Fibroblast of villous mesenchyme (primary cell): ENCODE measurements at places on chromosomes 2 and 18.

DNA sequence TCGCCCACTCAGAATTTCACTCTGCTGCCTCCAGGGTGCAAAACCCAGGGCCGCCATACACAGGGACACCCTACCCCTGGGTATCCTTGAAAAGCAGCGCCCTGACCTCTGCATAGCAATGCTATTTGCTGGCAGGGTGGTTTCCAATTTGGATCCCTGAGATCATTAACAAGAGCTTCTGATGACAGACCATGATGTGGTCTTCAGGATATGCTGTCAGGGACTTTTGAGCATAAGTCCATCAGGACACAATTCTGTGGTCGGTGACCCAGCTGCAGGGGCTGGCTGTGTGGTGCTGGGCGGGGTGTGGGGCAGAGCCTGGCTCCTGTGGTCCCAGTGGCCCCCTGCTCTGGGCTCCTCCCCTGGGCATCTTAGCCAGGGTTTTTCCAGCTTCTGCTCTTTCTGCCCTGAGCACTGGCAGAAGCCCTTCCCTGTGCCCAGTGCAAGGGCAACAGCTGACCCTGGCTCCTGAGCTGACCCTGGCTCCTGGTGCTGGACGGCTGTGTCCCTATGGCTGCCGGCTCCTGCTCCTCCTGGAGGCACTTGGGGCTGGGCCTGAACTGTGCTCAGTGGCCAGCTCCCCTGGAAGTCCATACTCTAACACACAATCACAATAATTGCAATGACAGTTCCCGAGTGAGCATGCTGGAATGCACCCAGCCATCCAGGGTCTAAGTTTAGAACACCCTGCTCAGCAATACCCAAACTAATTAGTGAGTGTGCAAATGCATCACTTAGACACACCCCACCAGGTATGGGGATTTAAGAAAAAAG, 271.5 kb downstream of the HDAC4 start:
- no peak for DNase-seq

DNA sequence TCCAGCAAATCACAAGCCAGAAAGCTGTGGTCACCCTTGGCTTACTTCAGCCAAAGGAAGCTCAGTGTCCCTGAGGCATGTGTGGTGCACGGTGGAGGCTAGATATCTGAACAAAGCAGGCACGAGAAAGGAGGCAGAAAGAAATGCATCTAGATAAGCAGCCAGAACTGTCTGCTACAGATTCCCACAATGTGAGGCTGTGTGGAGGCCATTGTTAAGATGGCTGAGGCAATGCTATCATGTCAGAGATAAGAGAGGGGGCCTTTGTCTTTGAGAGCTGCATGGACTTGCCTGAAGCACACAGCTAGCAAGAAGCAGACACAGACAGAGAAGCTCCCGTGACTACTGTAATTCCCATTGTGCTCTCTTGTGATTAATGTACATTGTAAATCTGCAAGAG, 110.5 kb upstream of the LYPD6 start:
- DNase-seq = no peak

GRCh38 chr2:207711750-207712530, 500 bp downstream of the CCNYL1 start:
- DNase-seq = peak; percentile 51

DNA sequence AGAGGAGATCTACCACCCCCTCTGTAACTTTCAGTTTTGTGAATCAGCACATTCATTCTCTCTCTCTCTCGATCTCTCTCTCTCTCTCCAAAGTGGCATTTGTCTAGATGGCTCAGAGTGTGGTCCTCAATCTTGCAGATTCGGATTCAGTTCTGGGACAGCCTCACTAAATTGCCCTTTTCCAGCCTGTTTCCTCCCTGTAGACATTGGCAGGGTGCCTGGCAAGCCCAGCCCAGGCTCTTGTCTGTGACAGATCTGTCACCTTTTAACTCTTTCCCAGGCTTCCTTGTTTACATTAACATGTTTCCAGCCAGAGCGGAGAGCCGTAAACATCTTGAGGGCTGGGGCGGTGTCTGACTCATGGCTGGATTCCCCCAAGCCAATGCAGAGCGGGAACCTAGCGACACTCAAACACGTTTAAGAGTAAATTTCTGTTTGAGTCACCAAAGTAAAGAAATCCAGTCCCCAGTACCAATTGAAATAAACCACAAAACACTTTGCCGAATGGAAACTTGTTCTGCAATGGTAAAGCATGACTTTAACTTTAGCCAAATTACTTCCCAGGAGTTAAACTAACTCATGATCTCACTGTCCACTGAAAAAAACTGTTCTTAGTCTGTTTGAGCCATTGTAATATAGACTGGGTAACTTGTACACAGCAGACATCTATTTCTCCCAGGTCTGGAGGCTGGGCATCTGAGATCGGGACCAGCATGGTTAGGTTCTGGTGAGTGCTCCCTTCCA, 6.6 kb upstream of the CYP27C1 start:
- DNase-seq = peak; percentile 95

DNA sequence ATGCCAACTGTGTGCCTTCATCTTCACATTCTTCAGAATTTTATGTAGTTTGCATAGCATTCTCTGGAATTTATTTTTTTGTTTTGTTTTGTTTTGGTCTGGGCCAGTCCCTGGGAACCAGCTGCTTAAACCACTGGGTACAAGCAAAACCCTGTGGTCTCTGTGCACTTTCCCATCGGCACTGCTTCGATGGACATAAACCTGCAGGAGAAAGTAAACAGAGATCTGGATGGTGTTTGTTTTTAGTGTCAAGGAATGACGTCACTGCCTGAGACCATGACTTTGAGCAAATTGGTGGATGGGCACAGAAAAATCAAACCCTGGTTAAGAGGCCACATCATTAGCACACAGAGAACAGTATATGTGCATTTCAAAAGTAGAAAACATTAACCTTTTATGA, 64.7 kb upstream of the RASGRP3 start:
- DNase-seq = peak; percentile 91

- no peak for DNase-seq
Observed at GRCh38 chr2:120814352-120814751, 78.7 kb downstream of the GLI2 start.

DNA sequence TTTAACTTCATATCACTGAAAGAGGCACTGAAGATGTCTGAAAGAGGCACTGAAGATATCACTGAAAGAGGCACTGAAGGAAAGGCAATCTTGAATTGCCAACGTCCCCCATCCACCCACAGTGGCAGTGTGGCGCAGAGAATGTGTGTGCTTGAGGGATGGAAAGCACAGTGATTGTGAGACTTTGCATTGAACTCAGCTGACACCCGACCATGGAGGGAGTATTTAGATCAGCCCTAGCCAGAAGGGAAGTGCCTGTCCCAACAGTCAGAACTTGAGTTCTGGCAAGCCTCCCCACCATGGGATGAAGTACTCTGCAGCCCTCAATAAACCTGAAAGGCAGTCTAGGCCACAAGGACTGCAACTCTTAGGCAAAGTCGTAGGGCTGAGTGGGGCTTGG, 33.8 kb downstream of the MAP4K3 start:
- no peak for DNase-seq

DNA sequence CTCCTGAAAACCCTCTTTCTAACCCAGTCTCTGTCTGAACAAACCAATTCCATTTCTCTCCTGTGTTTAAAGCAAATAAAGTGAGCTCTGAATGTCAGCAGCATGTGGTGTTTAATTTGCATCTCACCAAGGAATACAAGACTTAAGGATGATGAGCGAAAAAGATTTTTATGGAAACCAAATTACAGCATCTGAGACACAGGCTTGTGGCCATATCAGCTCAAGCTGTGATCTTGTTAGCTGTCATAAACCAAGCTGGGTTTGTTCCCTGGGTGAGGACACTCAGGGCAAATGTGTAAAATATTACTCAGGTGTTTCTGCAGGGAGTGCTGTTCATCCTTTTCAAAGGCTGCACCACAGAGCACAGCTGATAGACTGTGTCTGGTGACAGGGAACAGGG, 129.3 kb upstream of the REV1 start:
- DNase-seq = no peak

GRCh38 chr2:182971820-182972547, 66.3 kb downstream of the NCKAP1 start:
- no peak for DNase-seq

GRCh38 chr2:12719400-12720277, 2.9 kb downstream of the TRIB2 start:
- DNase-seq = peak; percentile 70

DNA sequence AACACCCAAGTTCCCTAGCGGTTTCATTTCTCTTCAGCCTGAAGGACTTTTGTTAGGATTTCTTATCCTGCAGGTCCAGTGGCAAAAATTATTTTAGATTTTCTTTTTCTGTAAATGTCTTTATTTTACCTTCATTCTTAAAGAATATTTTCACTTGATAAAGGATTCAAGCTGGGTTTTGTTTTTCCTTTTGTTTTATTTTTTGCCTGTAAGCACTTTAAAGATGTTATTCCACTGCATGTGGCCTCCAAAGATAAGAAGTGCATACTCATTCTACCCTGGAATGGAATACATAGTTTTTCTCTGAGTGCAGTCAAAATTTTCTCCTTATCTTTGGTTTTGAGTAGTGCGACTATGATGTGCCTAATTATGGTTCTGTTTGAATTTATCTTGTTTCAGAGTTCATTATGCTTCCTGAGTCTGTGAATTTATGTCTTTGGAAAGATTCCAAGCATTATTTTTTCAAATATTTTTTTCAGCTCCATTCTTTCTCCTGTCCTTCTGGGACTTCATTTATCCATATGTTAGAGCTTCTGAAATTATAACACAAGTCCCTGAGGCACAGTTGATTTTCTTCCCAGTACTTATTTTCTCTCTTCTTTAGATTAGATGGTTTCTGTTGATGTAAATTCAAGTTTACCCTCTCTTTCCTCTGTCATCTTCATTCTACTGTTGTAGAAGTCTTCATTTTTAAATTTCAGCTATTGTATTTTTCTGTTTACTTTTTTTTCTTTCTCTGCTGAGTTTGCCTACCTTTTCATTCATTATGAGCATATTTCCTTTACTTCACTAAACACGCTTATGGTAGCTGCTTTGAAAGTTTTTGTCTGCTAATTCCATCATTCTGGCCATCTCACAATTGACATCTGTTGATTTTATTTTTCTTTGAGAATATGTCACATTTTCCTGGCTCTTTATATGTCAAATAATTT, 69.6 kb downstream of the MAPRE2 start:
- peak; percentile 19 for DNase-seq

DNA sequence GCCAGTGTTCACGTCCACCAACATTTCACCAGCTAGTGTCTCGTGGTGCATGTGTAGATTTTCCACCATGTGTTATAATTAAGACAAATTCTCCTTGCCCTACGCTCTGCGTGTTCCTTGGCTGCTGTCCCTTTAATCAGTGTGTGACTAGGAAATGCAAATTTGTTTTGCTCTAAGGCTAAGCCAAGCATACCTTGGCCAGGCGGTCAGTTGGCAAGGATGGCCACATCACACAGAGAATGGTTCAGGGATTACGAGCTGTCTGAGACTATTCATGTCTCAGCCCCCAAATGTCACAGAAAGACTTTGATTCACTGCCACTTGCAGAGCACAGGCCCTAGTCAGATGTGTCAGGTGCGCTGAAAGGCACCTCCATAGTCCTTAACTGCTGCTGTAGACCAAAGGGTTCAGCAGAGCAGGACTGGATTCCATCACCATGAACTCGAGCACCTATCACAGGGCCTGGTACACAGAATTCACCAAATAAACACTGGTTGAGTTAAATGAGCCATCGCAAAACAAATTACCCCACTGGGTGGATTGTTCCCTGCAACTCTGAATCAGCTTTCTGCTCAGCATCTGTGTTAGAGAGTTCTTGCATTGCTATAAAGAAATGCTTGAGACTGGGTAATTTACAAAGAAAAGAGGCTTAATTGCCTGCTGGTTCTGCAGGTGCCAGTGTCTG, 128.4 kb downstream of the CABLES1 start:
- DNase-seq = no peak

DNA sequence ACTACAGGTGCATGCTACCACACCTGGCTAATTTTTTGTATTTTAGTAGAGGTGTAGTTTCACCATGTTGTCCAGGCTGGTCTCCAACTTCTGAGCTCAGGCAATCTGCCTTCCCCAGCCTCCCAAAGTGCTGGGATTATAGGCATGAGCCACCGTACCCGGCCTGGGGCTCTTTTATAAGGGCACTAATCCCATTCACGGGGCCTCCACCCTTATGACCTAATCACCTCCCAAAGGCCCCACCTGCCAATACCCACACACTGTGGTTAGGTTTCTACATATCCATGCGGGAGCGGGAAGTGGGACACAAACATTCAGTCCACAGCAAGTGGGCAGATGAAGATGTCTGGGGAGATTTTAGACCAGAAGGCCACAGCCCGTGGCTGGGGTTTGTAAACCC, 164.7 kb upstream of the SH3BP4 start:
- DNase-seq = no peak

DNA sequence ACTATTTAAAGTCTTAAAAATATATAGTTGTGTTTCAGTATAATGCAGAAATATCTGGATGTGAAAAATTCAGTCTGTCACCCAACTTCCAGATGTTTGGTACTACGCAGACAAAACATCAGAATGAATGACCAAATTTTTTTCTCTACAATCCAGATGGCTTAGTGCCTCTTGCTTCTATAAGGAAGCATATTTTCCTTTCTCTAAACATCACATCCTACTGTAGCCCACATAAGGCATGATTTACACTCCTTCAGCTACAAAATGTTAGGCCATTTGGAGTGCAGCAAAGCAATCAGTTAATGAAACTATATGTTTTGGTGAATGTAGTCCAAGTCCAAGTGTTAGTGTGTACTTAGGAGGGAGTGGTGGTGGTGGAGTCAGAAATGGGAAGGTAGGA, 162.9 kb upstream of the SIX2 start:
- DNase-seq = no peak

DNA sequence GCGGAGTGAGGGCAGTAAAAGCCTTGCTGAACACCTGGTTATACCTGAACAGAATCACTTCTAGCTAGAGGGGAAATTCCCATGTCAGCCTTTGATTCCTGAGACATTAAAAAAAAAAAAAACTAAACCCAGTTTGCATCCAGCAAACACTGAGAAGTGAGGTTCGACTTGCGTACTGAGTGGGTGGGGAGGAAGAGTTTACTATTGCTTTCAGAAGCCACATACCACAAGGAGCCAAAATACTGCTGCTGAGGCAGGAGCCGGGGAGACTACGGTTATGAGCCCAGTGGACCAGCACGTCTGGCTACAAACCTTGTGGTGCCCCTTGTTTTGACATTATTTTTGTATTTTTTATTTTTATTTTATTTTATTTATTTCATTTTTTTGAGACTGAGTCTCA, 2.7 kb downstream of the COLEC11 start:
- DNase-seq = no peak

DNA sequence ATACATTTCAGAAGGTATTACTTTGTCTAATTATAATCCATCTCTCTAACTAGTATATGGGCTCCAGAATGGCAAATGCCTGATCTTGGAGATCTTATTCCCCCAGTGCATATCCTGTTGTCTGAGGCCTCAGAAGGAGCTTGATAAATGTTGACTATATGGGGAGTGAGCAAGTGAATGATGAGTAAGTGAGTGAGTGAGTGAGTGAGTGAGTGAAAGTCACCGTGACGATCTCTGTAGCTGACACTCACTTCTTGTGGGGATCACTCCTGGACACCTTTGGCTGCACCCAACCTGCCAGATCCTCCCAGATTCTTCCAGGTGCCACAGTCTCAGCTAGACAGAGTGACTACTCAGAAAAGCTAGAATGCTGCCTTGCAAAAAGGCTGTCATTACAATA, 2.8 kb downstream of the XDH start:
- DNase-seq = no peak
